Dermis microvascular lymphatic vessel endothelial cell (primary cell): ENCODE measurements at places on chromosomes 7 and 10. TPM values are rescaled to one million over a fixed set of nuclear protein-coding genes. Genes with fewer than 3 reads are reported as not detected.

DNA sequence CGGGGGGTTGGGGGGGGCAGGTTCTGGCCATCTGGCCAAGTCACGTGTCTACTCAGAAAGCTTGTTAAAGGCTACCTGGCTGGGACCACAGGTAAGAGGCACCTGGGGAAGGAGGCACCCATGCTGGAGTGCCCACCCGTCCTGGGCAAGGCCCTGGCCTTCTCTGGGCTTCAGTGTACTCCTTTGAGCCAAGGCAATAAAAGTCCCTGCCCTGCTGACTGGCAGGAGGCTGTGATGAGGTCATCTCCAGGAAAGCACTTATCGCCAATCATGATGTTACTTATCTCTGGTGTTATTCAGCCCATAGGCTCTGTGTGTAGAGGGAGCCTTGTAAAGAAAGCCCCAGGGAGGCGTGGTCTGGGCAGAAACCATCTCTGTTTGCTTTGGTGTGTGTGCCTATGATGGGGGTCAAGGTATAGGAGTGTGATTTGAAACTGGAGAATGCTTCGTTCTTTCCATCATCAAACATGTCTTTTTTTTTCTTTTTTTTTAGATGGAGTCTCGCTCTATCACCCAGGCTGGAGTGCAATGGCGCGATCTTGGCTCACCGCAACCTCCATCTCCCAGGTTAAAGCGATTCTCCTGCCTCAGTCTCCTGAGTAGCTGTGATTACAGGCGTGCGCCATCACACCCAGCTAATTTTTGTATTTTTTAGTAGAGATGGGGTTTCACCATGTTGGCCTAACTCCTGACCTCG lies 2.5 kb upstream of the CLDN4 start:
- no peak for DNase-seq

DNA sequence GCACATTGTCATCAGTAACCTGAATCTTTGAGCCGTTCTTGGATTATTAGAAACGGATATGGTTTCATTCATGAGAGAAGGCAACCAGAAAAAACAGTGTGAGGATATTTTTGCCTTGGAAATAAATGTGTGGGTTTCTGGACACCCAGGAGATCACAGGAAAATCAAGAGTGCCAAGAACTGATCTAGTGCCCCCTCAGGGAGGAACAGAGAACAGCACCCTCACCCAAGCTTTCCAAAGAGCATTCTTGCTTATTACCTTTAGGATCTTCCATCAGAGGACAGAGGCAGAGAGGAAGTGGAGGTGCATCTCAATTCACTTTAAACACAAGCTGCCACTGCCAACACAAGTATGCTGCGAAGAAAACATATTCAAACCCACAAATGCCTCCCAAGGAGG lies 851.5 kb upstream of the COBL start:
- DNase-seq, result no peak

GRCh38 chr7:26091933-26092332 lies 60.1 kb upstream of the NFE2L3 start:
- peak; percentile 16 for DNase-seq

GRCh38 chr7:69365651-69366192 lies 232.6 kb upstream of the AUTS2 start:
- no peak for DNase-seq

- DNase-seq, result peak; percentile 58
Measured at GRCh38 chr10:52488606-52489485, 174.8 kb downstream of the DKK1 start.

- DNase-seq, result no peak
Measured at GRCh38 chr10:118610577-118610976, 15.1 kb upstream of the PRLHR start.

The EVX1 gene
- not detected in 2 replicates for total RNA-seq

The SNCG gene
- 108 and 137 TPM in 2 replicates for total RNA-seq

The UTF1 gene
- not detected in 2 replicates for total RNA-seq
